ENCODE measurements at places on chromosomes 6 and 20. TPM values are rescaled to one million over a fixed set of nuclear protein-coding genes. Genes with fewer than 3 reads are reported as not detected.

The DZANK1 gene
- total RNA-seq, result 0.38 TPM

The MAPK13 gene
- 1.6 TPM for total RNA-seq

The ACAT2 gene
- 8.7 TPM for total RNA-seq

The PHF20 gene
- total RNA-seq, result 28.9 TPM

The CYB5R4 gene
- total RNA-seq, result 16.8 TPM

The CBLN4 gene
- total RNA-seq, result 0.27 TPM

The KCNK15 gene
- total RNA-seq, result 0.97 TPM

The DLK2 gene
- total RNA-seq, result 2.9 TPM

The SMLR1 gene
- total RNA-seq, result not detected

The PSORS1C1 gene
- total RNA-seq, result 3.9 TPM
